ENCODE measurements at places on chromosomes 12 and 14.

DNA sequence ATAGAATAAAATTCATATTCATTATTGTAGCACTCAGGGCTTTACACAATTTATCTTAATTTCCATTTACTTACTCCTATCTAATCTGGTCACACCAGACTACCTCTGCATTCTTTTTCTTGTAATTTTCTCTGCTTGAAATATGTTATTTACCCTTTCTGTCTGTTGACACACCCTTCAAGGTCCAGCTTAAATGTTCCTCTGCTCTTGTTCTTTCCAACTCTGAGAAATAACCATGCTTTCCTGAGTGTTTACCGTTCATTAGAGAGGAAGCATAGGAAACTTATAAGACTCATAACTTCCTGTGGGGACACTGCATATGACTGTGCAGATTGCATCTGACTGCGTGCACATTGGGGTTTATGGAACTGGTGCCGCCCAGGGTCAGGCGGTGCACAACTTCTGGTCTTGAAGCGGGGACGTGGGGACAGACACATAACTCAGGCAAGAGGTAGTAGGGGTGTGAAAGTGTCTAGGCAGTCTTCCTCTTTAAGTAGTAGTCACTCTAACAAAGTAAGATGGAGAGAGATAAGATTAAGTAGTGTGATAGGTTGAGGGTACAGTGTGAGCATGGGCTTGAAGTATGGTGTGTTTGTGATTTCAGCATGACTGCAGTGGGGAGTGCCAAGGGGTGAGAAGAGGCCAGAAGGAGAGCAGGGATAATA lies 42.6 kb upstream of the FOXJ2 start:
- peak; percentile 23 for DNase-seq

DNA sequence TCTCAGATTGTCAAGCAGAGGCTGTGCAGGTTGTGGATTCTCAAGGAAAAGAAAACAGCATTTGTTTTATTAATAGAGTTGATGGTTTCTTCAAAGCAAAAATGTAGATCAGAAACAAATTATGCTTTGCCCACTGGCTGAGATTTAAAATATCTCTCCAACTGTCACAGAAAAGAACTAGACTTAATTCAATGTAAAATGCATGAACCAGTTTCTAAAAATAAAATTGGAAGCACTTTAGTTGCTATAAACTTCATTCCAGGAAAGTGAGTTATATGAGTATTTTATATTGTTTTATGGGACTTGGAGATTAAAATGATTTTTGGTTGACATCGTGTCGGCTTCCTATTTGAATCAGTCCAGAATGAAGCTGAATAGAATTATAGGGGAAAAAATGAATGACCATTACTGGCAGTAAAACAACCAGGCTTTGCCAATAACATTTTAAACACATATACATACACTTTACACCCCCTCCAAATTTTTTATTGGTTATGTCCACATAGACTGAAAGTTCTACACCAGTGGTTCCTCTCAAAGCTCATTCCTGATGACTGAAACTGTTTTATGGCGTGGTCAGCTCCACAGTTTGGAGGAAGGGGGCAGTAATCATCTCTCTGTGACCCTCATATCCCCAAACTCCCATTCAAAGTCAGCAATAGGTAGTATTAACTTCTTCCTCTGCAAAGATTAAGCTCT lies 55.5 kb upstream of the DAAM1 start:
- DNase-seq, result no peak

DNA sequence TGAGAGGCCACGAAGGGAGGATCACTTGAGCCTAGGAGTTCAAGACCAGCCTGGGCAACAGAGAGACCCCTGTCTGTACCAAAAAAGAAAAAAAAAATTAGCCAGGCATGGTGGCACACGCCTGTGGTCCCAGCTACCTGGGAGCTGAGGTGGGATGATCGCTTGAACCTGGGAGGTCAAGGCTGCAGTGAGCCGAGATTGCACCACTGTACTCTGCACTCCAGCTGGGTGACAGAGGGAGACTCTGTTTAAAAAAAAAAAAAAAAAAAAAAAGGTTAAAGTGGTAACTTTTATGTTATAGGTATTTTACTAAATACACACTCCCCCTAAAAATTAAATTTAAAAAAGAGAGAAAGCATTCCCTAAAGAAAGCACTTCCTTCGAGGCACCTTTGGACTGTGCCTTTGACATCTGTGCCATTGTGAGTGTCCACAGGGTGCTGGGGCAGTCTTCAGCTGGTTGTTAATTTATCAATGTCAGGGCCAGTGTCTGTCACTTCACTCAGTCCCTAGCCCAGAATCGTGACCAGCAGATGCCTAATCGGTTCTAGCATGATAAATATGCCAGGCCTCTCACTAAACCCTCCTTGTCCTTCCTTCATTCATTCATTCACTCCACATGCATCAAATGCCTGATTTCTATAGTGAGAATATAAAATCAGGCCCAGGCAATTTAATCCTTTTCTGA lies 63.1 kb downstream of the B4GALNT3 start:
- DNase-seq, result no peak

DNA sequence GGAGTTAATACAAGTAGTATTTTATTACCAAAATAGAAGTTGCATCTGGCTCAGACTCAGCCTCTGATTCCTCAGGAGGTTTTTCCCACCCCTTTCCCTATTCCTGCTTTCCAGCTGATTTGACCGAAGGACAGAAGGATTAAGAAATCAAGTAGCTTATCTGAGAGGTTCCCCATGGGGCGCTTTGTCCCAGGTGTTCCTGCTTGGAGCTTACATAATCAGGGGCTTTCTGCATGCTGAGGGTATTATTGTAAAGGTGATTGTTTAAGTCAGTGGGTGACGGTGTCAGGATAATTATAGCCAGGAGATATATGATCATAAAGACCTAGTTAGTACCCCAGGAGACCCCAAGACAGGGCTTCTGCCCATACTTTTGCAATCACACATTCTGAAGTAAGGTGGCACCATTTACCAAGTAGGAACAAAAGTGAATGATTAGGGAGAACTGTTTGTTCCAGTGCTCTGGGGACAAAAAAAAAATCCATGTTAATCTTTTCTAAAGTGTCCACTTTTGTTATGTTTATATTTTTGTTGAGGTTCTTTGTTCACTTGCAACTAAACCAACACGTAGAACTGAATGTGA lies 921.3 kb downstream of the NRXN3 start:
- DNase-seq, result no peak

DNA sequence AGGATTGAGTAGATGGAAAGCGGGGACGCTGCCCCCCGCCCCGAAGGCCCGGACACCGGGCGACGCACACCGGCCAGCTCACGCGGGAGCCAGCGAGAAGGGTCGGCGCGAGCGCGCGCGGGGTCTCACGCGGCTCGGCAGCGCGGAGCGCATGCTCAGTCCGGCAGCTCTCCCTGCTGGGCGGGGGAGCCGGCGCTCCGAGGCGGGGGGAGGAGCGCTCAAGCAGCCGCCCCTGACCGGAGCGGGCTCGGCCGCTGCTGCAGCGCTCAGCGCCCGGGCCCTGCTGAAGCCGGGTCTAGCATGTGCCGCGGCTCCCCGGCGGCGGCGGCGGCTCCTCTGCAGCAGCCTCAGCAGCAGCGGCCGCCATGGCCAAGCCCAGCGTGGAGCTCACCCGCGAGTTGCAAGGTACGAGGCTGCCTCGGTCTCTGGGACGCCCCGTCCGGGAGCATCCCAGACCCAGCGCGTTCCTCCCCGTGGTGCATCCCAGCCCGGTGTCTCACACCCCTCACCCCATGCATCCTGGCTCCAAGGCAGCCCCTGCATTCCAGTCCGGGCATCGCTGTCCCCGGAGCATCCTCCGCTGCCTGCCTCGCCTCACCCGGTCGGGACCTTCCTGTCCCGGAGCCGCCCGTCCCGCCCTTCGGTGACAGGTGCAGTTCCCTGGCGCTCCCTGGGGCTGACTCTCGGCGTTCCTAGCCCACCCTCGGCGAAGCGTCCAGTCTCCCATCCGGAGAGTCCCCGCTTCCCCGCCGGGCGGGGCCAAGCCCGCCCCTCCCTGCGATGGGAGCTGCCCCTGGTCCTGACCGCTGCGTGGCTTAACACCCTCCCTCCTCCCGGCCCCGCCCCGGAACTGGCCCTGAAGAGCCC lies at the start of gene CARMIL3:
Gene CARMIL3, plus strand, starts transcription at position 221 of the 867 bp plus-strand sequence. Its CDS starts 145 bp downstream, at position 366.
- no peak for DNase-seq

DNA sequence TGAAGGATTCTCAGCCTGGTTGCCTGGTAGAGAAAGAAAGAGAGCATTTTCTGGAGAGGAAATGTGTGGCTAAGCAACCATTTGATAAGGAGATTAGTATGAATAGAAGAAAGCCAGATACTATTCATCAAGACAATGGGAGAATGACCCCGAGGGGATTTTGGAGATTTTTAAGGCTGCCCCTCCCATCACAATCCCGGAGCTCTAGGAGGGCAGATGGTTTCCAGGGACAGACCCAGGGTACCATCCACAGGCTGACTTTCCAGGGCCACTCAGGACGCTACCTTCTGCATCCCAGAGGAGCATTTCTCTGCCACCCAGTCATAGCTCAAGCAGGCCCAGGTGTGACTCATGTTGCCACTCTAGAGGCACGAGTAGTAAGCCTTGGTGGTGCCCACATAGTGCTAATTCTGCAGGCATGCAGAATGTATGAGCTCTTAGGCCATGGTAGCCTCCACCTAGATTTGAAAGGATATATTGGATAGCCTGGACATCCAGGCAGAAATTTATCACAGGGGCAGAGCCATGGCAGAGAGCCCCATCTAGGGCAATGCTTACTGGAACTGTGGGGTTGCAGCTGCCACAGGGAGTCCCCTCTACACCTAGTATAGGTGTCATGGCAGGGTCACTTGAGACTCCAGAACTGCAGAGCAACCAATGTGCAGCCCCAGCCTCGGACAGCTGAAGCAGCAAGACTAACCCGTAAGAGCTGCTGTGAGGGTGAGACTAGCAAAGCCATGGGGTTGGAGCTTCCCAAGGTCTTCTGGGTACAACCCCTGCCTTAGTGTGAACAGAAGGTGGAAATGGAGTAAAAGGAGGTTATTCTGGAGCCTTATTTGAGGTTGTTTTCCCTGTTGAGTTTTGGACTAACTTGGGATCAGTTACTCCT lies 366.0 kb downstream of the ZFP36L1 start:
- no peak for DNase-seq

DNA sequence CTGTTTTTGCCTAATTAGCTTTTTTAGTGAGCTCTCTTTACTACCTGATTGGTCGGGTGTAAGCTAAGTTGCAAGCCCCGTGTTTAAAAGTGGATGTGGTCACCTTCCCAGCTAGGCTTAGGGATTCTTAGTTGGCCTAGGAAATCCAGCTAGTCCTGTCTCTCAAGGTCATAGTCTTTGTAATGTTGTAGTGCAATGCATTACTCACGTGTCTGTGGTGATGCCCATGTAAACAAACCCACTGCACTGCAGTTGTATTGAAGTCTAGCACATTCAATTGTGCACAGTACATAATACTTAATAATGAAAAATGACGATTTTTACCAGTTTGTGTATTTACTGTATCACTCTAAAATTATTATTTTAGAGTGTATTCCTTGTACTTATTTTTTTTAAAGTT lies 335.5 kb downstream of the NUAK1 start:
- no peak for DNase-seq

DNA sequence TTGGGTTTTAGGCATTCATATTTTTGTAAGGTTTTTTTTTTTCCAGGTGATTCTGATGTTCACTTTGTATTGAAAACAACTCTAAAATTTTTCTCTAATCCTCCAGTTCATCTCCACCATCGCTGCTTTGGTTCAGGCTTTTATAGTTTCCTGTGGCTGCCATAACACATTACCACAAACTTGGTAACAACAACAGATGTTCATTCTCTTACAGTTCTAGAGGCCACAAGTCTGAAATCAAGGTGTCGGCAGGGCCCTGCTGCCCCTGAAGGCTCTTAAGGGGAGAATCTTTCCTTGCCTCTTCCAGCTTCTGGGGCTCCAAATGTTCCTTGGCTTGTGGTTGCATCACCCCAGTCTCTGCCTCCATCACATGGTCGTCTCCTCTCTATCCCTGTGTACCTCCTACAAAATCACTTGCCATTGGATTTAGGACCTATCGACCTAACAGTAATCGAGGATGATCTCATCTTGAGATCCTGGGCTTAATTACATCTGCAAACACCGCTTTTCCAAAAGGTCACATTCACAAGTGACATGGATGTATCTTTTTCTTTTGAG lies 55.2 kb downstream of the PELI2 start:
- DNase-seq, result peak; percentile 71

DNA sequence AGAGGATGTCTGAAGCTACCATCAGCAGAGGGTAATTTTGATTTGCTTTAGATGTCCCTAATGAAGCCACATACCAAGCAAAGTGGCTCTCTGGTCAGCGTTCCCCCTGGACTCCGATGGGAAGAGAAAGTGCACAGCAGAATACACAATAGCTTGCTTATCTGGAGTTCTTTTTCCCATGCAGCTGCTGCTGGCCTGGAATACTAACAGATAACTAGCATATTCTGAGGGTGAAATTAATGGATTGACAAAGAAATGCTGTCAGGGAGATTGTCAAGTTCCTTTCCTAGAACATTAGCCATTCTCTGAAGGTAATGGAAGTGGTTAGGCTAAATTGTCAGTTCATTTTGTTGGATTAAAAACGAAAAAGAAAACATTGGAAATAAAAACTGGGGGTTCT lies 391.3 kb downstream of the FLRT2 start:
- no peak for DNase-seq

- no peak for DNase-seq
These were observed 26.4 kb upstream of the DBX2 start for GRCh38 chr12:45077251-45077650.

All from bone marrow (tissue), 2 donors.